ENCODE measurements at places on chromosomes 16 and 17. TPM values are rescaled to one million over a fixed set of nuclear protein-coding genes. Genes with fewer than 3 reads are reported as not detected.
A peak's percentile ranks its signal among the peaks of the same experiment; 100 is the strongest.

ZNF598 gene
- 99.0 TPM for total RNA-seq

ACSM3 gene
- 3.5 TPM for total RNA-seq

LLGL2 gene
- total RNA-seq, result 6.5 TPM

CDT1 gene
- 93.2 TPM for total RNA-seq

TMEM238L gene
- total RNA-seq, result not detected

DPEP1 gene
- total RNA-seq, result not detected

SLFN12 gene
- total RNA-seq, result 7.8 TPM

TBC1D28 gene
- not detected for total RNA-seq

PYDC1 gene
- total RNA-seq, result not detected

GRCh38 chr17:4440021-4440420 lies 6.3 kb downstream of the SPNS3 start:
- DNase-seq, result no peak
- H3K4me3 ChIP-seq, result no peak overlapping the region
- no peaks in the 10 kb centered on the region for H3K36me3 ChIP-seq
- peaks cover 19% of the 10 kb centered on the region for H3K4me1 ChIP-seq
- H3K27me3 ChIP-seq, result peaks cover 1% of the 10 kb centered on the region

DNA sequence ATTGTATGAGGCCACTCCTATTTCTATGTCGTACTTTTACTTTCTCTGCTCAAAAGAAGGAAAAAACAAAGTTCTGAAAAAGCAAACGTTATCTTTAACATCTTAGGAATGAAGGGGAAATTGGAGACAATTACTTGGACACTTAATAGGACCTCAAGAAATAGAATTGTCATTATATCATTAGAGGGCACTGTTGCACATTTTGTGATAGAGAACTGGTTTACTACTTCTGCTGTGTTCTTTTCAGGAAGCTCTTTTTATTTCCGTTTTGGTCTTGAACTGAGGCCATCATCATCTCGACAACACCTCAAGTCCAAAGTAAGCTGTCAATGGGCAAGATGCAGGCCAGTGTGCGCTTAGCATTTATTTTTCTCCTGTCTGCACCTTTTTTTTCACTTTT lies 14.6 kb downstream of the COG4 start:
- peaks cover 6% of the 10 kb centered on the region for H3K4me1 ChIP-seq
- no peak for DNase-seq
- H3K27ac ChIP-seq, result no peak overlapping the region
- H3K4me3 ChIP-seq, result no peak overlapping the region
- peaks cover 33% of the 10 kb centered on the region for H3K36me3 ChIP-seq
- no peaks in the 10 kb centered on the region for H3K27me3 ChIP-seq

GRCh38 chr17:6138761-6139446 lies 68.7 kb downstream of the WSCD1 start:
- no peaks in the 10 kb centered on the region for H3K4me1 ChIP-seq
- no peaks in the 10 kb centered on the region for H3K27me3 ChIP-seq
- no peak for DNase-seq
- H3K4me3 ChIP-seq, result no peak overlapping the region

- DNase-seq, result no peak
- H3K4me1 ChIP-seq, result no peaks in the 10 kb centered on the region
- H3K4me3 ChIP-seq, result no peak overlapping the region
- no peaks in the 10 kb centered on the region for H3K36me3 ChIP-seq
- H3K27me3 ChIP-seq, result no peaks in the 10 kb centered on the region
These were observed 221.1 kb upstream of the HSBP1 start for GRCh38 chr16:83586461-83587200.

DNA sequence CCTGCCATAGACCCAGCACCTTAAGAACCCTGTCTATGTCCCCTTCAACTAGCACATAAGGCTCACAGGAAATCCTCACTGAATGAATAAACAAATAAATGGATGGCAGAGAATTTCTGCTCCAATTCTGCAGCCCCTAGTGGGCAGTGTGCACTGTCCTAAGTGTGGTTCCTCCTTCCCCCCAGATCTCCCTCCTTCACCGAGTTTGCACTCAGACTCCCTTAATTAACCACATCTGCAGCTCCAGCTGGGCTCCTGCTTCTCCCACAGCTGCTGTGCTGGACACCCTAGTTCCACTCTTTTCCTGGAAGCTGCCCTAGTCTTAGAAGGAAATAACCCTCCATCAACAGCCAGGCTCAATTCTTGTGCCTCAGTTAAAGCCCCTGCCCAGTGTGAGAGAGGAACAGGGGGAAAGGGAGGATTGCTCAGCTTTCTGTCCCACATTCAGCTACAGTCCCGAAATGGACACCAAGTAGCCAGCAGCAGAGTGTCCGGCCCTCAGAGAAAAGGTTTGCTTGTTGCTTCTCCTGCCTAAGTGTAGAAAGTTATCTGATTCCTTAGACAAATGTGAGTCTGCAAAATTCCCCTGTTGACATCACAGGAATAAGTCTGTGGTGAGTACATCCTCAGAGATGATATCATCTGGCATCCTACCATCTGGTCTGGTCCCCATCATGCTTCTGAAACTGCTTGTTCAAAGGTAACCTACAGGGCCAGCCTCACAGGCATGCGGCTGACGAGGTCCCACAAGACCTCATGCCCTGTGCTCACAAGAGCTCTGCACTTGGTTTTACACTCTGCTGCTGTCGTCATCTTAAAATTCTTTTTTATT lies 12.3 kb downstream of the LRRC3C start:
- peak overlapping the region; percentile 85 for H3K27ac ChIP-seq
- H3K36me3 ChIP-seq, result no peaks in the 10 kb centered on the region
- DNase-seq, result peak; percentile 89
- peaks cover 20% of the 10 kb centered on the region for H3K4me1 ChIP-seq
- H3K27me3 ChIP-seq, result no peaks in the 10 kb centered on the region

GRCh38 chr16:5678371-5678770 lies 580.8 kb upstream of the EEF2KMT start:
- no peaks in the 10 kb centered on the region for H3K36me3 ChIP-seq
- no peaks in the 10 kb centered on the region for H3K4me1 ChIP-seq
- no peak for DNase-seq

- no peaks in the 10 kb centered on the region for H3K36me3 ChIP-seq
- no peak overlapping the region for H3K4me3 ChIP-seq
- no peak overlapping the region for H3K27ac ChIP-seq
- H3K27me3 ChIP-seq, result peaks cover 4% of the 10 kb centered on the region
- DNase-seq, result no peak
These were observed 364 bp upstream of the CETP start for GRCh38 chr16:56961386-56961785.

- peaks cover 2% of the 10 kb centered on the region for H3K4me1 ChIP-seq
- no peak overlapping the region for H3K27ac ChIP-seq
- peak; percentile 67 for DNase-seq
- H3K4me3 ChIP-seq, result peak overlapping the region; percentile 42
These were observed 2.1 kb downstream of the CASKIN1 start for GRCh38 chr16:2194166-2194834.

DNA sequence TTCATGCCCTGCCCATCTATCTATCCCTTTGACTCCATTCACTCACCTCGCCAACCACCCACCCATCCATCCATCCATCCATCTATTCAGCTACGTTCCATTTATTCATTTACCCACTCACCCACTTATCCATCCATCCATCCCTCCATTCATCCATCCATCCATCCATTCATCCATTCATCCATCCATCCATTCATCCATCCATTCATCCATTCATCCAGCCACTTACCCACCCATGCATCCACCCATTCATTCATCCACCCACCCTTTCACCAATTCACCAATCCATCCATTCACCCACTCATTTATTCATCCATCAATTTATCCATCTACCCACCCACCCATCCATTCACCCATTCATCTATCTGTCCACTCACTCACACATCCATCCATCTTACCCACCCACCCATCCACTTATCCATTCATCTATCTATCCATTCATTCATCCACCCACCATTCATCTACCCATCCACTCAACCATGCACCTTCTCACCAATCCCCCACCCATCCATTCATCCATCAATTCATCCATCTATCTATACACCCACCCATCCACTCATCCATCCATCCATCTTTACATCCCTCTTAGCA lies 19.5 kb upstream of the KCNJ12 start:
- no peak overlapping the region for H3K4me3 ChIP-seq
- no peak for DNase-seq
- no peaks in the 10 kb centered on the region for H3K4me1 ChIP-seq
- no peaks in the 10 kb centered on the region for H3K36me3 ChIP-seq
- no peaks in the 10 kb centered on the region for H3K27me3 ChIP-seq

DNA sequence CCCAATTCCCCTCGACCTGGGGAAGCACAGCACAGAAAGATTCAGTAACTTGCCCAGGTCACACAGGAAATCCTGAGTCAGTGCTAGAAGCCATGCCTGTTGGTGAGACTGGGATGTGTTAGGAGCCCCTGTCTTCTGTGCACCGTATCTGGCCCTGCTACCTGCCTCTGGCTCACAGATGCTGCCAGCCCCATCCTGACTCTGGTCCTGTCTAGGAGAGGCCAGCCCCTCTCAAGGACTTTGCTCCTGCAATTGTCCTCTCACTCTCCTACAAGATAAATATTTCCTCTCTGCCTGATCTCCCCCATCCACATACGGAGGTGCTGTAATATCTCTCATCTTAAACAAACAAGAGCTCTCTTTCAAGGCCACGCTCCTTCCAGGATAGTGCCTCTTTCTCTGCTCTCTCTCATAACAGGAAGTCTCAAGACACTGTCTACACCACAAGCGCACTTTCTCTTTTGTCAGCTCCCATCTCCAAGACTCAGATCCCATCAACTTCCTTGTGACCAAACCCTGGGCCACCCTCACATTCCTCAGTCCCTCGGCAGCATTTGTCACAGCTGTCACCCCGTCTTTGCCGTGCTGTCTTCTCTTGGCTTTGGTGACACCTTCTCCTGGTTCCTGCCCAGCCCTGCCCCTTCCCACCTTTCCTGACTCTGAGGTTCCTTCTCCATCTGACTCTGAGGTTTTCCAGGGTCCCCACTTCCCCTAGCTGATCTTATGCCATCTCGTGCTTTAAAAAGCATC lies 1.9 kb downstream of the SLC13A2 start:
- H3K27ac ChIP-seq, result peak overlapping the region; percentile 2
- H3K36me3 ChIP-seq, result no peaks in the 10 kb centered on the region
- DNase-seq, result peak; percentile 62
- H3K4me1 ChIP-seq, result peaks cover 12% of the 10 kb centered on the region
- no peaks in the 10 kb centered on the region for H3K27me3 ChIP-seq

- DNase-seq, result no peak
- H3K36me3 ChIP-seq, result peaks cover 1% of the 10 kb centered on the region
- H3K27ac ChIP-seq, result no peak overlapping the region
These were observed 9.7 kb downstream of the PRCD start for GRCh38 chr17:76549539-76549938.

GRCh38 chr17:8248751-8249607 lies at the start of gene PFAS:
TSS of gene PFAS (plus strand) at chr17:8249289. CDS start at chr17:8253938, 4,649 bp downstream.
- peak within 1 kb of the TSS; percentile 92 for H3K4me3 ChIP-seq
- peak; percentile 99 for DNase-seq
- H3K4me1 ChIP-seq, result peaks cover 36% of the 10 kb centered on the region
- H3K27ac ChIP-seq, result peak within 1 kb of the TSS; percentile 99

DNA sequence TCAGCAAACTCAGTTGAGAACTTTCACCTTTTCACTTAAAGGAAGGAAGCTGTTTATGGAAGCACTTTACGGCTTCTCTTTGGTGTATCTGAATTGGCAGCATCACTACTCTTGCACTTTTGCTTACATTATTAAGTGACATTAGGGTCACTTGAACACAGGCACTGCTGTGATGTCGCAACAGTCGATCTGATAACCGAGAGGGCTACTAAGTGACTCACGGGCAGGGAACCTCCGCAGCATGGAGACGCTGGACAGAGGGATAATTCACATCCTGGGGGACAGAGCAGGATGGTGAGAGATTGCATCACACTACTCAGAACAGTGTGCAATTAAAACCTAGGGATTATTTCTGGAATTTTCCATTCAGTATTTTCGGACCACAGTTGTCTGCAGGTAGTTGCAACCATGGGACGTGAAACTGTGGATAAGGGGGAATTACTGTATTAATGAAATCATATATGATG lies 56.5 kb downstream of the DNAH2 start:
- no peak overlapping the region for H3K4me3 ChIP-seq
- no peaks in the 10 kb centered on the region for H3K36me3 ChIP-seq
- peaks cover 23% of the 10 kb centered on the region for H3K27me3 ChIP-seq
- no peak overlapping the region for H3K27ac ChIP-seq
- no peak for DNase-seq

DNA sequence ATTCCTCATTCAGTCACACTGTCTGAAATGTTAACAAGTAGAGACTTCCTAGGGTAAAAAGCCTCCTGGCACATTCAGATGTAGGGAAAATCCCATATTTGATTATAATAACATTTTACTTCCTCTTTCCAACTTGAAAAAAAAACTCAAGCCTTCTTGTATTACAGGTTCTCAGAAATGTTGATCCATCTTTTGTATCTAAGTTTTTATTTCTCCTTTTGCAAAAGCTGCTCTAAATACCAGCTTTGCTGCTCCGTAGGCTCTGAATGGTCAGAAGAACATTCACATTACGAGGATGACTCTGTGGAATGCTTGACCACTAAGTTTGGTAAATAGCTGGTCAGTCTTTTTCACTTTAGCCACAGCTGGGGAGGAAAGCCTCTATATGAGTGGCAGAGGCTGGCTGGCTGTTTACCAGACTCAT lies 13.2 kb upstream of the HEATR6 start:
- H3K4me3 ChIP-seq, result no peak overlapping the region
- H3K27me3 ChIP-seq, result peaks cover 24% of the 10 kb centered on the region
- no peak for DNase-seq

DNA sequence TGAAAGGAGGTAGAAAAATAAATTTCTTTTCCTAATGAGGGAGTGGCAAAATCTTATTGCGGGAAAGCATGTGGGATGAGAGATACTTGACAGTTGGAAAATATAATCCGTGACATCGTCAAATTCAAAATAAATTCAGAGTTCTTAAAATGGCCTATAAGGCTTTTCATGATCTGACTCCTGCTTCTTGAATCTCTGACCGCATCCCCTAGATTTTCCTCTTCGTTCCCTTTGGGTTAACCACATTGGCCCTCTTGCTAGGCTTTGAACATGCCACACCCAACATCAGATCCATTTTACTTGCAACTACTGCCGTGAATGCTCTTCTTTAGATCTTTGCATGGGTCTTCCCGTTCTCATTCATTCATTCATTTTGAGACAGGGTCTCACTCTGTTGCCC lies 50.1 kb downstream of the NF1 start:
- H3K27ac ChIP-seq, result no peak overlapping the region
- no peak overlapping the region for H3K4me3 ChIP-seq
- no peaks in the 10 kb centered on the region for H3K27me3 ChIP-seq
- peaks cover 3% of the 10 kb centered on the region for H3K4me1 ChIP-seq

DNA sequence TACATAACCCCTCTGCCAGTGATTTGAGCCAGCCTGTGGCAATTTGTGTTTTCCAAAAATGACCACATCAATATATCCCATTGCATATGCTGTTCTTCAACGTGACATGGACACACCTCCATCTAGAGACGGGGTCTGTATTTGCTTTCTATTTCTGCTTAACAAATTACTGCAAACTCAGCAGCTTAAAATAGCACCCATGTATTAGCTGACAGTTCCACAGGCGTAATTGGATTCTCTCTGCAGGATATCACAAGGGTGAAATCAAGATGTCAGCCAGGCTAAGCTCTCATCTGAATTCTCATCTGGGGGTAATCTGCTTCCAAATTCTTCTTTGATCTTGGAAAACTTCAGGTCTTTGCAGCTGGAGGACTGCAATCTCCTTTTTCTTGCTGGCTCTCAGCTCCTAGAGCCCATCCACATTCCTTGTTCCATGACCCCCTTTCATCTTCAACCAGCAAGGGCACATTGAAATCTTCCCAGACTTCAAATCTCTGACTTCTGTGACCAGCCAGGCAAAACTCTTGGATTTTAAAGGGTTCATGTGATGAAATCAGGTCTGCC lies 8.2 kb downstream of the KRT9 start:
- H3K27ac ChIP-seq, result no peak overlapping the region
- no peak overlapping the region for H3K4me3 ChIP-seq
- no peak for DNase-seq
- peaks cover 30% of the 10 kb centered on the region for H3K27me3 ChIP-seq
- peaks cover 6% of the 10 kb centered on the region for H3K4me1 ChIP-seq

- peaks cover 31% of the 10 kb centered on the region for H3K4me1 ChIP-seq
- H3K27me3 ChIP-seq, result peaks cover 2% of the 10 kb centered on the region
- peak; percentile 98 for DNase-seq
- peaks cover 18% of the 10 kb centered on the region for H3K36me3 ChIP-seq
These were observed at the start of gene CCDC43 for GRCh38 chr17:44689477-44690217. TSS of gene CCDC43 (minus strand) at chr17:44689776. CDS start at chr17:44689753, 23 bp downstream.

Data from activated CD4-positive, alpha-beta T cell treated with anti-CD3 and anti-CD28 coated beads, Interleukin-2, amount 10 ng/mL, durations not matched to agents 24 days and 14 days (primary cell).